ENCODE measurements at places on chromosomes 5 and 9.

GRCh38 chr5:116885825-116886224, 311.2 kb upstream of the SEMA6A start:
- DNase-seq = no peak

DNA sequence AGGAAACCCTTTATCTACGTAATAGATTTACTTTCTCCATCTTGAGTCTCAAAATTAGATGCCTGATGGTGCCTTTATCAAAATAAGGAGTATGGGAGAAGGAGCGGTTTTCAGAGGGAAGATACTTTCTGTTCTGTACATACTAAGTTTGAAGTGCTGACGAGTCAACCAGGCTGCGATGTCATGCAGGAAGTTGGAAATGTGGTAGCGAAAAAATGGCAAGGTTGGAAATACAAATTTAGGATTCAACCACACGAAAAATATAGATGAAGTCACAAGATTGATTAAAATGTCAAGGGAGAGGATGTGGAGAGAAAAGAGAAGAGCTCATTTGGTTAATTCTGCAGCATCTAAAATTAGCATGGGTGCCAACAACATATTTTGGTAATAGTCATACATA, 129.5 kb downstream of the FOXD1 start:
- no peak for DNase-seq

DNA sequence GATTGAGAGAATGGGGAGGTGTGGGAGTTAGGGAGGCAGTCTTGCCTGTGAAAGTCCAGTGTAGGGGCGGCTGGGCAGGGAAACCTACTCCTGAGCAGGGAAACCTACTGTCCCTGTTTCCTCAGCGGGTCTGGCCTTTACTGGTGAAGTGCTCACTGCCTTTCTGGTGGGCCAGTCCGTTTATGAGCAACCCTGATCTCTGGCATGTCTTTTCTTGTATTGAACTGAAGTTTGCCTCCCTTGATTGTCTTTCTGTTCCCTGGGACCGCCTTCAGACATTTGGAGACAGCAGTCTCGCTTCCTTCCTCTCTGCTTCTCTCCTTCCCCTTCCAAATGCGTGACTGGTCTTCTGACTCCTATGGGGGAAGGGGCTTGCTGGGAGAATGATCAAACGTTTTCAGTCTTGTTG, 2.9 kb downstream of the SNX18 start:
- no peak for DNase-seq

DNA sequence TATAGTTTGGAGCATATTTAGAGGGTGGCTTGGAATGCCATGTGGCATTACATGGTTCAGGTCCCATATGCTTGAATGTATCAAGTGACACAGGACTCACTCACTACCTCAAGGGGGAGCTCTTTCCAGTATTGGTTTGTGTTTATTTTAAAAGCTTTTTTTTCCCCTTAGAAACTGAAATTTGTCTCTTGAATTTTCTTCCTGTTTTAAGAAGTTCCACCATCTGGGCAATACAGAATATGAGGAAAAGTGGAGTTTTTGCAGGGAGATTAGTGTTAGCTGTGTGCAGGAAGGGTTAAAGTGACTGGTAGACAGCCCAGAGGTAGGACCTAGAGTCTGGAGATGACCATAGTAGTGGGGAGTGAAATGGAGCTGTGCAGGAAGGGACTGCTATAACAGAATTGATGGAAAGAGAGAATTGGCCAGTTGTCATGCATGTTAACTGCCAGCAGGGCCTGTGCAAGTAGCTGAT, 36.6 kb downstream of the CTNNA1 start:
- DNase-seq = no peak

DNA sequence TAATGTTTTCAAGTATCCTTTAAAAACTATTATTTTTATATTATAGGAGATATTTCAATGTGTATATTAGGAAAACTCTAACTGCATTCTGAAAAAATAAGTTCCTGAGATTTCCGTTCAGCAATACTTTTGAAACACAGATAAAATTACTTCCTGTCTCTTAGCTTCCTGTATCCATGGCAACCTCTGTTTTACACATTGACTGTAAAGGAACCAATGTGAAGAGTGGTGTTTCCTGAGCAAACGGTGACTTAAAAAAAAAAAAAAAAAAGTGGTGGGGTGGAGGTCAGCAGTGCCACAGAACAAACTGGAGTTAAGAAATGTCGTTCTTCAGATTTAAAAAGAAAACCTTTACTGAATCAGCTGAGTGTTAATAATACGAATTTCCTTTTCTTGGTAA, at the start of gene LRRC70:
TSS of gene LRRC70 (plus strand) at position 280 of the 400 bp plus-strand sequence. CDS start 620 bp downstream, outside the sequence.
- no peak for DNase-seq

DNA sequence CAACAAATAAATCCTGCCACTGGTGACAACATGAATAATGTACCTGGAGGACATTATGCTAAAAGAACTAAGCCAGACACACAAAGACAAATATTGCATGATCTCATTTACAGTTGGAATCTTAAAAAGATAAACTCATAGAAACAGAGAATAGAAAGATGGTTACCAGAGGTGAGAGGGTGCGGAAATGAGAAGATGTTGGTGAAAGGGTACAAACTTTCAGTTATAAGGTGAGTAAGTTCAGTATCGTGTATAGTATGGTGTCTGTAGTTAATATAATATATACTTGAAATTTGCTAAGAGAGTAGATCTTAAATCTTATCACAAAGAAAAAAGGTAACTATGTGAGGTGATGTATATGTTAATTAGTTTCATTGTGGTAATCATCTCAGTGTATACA, 63.3 kb downstream of the PRRC1 start:
- DNase-seq = no peak

- no peak for DNase-seq
Observed at GRCh38 chr9:131732636-131733289, 7.1 kb downstream of the RAPGEF1 start.
